ENCODE measurements at places on chromosomes 5 and 9. TPM values are rescaled to one million over a fixed set of nuclear protein-coding genes. Genes with fewer than 3 reads are reported as not detected.

Gene GPR151
- not detected for total RNA-seq

Gene C7
- 36.9 TPM for total RNA-seq

Gene GOLGA2
- 124 TPM for total RNA-seq

Gene ROPN1L
- 0.36 TPM for total RNA-seq

All from smooth muscle cell of the pulmonary artery (primary cell).